Stimulated activated CD8-positive, alpha-beta memory T cell treated with anti-CD3 and anti-CD28 coated beads, Interleukin-7, amount 100 ng/mL, for 1 hour (primary cell): ENCODE measurements at places on chromosomes 4 and X.

DNA sequence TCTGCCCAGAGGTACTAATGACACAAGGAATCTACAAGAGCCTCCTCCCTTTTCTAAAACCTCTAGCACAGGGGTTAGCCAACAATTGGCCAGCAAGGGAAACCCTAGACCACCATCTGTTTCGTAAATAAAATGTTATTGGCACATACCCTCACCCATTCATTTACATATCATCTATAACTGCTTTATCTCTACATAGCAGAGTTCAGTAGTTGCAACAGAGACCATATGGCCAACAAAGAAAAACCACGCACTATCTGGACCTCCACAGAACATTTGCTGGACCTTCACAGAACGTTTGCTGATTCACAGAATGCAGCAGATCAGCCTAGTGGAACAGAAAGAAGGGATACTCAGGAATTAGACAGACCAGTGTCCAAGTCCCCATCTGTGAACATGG lies 9.4 kb downstream of the SLC2A9 start:
- DNase-seq: no peak

GRCh38 chrX:96372313-96373046 lies 312.2 kb upstream of the DIAPH2 start:
- DNase-seq: no peak

GRCh38 chr4:7867191-7867590 lies 72.5 kb downstream of the AFAP1 start:
- no peak for DNase-seq

DNA sequence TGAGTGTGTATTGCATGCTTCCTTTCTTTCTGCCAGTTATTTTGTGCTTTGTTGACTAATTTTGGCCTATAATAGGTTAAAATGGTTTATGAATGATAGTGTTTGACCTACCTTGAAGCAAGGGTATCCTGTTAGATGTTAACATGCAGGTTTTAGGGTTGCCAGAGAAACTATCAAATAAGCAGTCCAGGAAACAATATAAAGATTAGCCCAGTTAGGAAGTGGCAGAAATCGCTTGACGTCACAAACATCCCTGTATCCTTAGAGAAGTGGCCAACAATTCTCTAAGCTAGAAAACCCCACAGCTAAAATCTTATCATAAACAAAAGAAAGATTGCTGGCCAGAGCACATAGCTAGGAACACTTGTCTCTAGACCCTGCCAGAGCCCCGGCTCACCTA lies 3.8 kb downstream of the NAP1L5 start:
- DNase-seq: no peak

GRCh38 chrX:10176121-10177003 lies 19.6 kb downstream of the CLCN4 start:
- no peak for DNase-seq

DNA sequence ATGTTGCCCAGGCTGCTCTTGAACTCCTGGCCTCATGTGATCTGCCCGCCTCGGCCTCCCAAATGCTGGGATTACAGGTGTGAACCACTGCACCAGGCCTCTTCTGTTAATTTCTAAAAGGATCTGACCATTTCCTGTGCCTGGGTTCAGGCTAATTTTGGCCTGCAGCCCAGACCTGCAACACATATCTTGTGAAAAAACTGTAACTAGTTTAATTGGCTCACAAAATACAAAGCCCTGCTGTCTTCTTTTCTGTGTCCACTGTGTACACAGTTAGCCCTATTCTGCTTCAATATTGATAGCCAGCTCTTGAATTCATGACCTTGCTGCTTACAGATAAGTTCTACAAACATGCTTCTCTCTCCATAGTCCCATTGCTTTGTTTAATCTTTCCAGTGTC lies 753.5 kb downstream of the PDHA2 start:
- DNase-seq: no peak

DNA sequence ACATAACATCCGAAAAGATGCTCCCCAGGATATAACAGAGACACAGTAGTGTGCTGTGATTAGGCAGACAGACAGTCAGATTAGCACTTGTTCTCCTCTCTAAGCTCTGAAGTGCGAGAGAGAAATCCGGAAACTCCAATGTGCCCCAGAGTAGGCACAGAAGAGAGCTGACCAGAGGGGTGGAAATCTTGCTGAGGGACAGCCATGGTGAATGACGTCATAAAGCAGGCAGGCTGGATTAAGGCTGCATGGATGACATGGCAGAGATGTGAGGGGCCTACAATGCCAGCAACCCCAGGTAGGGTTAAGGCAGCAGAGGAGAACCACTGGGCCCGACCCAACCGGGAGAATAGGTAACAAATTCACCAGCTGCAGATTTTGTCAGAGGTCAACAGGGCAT lies 53.3 kb downstream of the MEPE start:
- DNase-seq: no peak

DNA sequence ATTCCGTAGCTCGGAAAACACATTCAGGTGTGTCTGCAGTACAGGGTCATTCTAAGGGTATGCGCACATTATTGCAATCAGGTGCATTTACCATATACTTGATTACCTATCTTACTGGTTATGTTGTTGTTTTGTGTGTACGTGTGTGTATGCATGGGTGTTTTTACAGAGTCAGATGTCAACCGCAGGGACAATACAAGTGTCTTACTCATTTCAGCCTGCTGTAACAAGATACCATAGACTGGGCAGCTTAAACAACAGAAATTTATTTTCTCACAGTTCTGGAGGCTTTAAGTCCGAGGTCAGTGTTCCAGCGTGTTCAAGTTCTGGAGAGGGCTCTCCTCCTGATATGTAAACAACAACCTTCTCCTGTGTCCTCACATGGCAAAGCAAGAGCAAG lies 316.7 kb downstream of the DMD start:
- no peak for DNase-seq

DNA sequence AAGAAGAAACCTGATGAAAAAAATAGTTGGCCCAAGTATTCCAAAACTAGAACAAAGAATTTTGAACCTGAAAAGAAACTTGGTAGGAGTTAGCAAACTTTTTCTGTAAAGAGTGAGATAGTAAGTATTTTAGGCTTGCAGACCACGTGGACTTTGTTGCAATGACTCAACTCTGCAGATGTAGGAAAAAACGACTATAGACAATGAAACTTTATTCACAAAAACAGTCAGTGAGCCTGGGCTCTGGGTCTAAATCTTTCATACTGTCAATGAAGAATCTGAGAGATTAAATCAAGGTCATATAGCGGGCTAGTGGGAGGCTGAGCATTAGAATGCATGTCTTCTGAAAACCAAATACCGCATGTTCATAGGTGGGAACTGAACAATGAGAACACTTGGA lies 23.0 kb downstream of the SH3D19 start:
- no peak for DNase-seq

GRCh38 chr4:32219306-32220075 lies 1499.3 kb downstream of the PCDH7 start:
- no peak for DNase-seq

- no peak for DNase-seq
These were observed 30.9 kb upstream of the DDX3X start for GRCh38 chrX:41303013-41303412.

DNA sequence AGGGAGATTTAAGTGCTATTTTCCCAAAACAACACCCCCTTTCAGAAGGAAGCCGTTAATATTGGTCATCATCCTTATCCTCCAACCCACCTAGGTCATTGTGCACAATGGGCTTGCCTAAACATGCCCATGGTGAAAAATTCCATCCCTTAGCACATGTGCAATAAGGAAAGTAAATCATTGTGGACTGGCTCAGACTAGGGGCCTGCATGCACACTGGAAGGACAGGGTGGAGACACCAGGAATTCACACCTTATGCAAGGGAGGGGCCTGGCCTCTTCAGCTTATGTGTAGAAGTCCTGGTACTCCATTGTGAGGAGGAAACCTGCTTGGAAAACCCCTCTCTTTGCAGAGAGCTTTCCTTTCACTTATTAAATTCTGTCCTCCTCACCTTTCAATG lies 311.4 kb upstream of the NDST4 start:
- DNase-seq: no peak

DNA sequence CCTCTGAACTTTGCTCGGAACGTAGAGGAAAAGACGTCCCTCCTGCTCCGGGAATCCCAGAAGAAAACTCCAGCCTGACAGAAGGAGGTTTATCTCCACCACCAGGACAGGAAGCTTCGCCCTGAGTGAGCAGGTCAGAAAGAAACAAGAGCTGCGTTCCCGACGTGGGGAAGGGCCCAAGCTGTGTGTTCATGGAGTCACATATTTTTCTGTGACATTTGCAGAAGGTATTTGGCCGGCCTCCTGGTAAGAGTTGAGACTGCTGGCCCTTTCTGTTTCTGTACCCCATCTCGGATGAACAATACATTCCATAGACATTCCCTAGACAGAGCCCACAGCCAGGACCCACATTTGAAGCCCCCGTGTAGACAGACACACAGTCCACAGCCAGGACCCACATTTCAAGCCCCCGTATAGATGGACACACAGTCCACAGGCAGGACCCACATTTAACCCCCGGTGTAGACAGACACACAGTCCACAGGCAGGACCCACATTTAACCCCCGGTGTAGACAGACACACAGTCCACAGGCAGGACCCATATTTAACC lies 230.8 kb downstream of the SHOX start:
- DNase-seq: no peak

GRCh38 chr4:54315561-54316538 lies 86.8 kb downstream of the PDGFRA start:
- no peak for DNase-seq

DNA sequence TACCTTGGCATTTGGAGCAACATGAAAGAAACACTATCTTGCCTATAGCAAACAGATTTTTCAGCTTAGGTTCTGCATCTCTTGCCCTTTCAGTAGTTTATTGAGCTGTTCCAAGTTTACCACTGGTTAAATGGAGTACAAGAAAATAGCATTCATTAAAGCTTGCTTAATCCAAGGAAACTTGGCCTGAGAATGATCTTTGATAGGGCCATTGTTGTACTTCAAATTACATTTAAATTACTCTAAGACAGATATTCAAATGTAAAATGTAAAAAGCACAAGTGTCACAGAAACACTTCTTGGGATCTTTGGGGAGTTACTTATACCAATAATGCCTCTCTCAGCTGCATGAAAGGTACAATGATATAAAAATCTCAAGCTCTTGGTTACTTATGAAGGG lies 609.0 kb upstream of the HTR2C start:
- DNase-seq: no peak

- DNase-seq: no peak
These were observed 30.5 kb downstream of the CXCL8 start for GRCh38 chr4:73770917-73771316.

GRCh38 chr4:111639120-111639690 lies 506.0 kb upstream of the FAM241A start:
- DNase-seq: no peak
